ENCODE measurements at places on chromosomes 7 and 10. TPM values are rescaled to one million over a fixed set of nuclear protein-coding genes. Genes with fewer than 3 reads are reported as not detected.

DNA sequence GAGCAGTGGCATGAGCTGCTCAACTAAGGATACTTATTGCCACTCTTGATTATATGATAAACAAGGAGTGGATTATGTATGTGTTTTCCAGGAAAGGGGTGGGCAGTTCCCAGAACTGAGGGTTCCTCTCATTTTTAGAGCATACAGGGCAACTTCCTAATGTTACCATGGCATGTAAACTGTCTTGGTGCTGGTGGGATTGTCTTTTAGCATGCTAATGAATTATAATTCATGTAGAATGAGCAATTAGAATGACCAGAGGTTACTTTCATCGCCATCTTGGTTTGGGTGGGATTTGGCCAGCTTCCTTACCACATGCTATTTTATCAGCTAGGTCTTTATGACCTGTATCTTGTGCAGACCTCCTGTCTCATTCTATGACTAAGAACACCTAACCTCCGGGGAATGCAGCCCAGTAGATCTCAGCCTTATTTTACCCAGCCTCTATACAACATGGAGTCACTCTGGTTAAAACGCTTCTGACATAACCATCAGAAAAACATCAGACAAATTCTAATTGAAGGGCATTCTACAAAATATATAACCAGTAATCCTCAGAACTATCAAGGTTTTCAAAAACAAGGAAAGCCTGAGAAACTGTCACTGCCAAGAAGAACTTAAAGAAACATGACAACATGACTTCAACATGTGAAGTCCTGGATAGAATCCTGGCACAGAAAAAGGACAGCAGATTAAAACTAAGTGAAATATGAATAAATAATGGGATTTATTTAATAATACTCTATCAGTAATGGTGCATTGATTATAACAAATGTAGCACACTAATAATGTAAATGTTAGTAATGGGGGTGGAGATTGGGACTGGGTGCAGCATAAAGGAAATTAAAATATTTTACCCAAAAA is 365.0 kb downstream of the SEMA3D start:
- no peaks in the 10 kb centered on the region for H3K36me3 ChIP-seq
- no peaks in the 10 kb centered on the region for H3K27me3 ChIP-seq
- H3K27ac ChIP-seq, result no peak overlapping the region
- H3K4me3 ChIP-seq, result no peak overlapping the region

GRCh38 chr10:44993922-44994751 is 6.6 kb upstream of the ZNF22 start:
- peaks cover 2% of the 10 kb centered on the region for H3K27me3 ChIP-seq
- no peak overlapping the region for H3K27ac ChIP-seq
- H3K36me3 ChIP-seq, result no peaks in the 10 kb centered on the region
- H3K4me3 ChIP-seq, result no peak overlapping the region

DNA sequence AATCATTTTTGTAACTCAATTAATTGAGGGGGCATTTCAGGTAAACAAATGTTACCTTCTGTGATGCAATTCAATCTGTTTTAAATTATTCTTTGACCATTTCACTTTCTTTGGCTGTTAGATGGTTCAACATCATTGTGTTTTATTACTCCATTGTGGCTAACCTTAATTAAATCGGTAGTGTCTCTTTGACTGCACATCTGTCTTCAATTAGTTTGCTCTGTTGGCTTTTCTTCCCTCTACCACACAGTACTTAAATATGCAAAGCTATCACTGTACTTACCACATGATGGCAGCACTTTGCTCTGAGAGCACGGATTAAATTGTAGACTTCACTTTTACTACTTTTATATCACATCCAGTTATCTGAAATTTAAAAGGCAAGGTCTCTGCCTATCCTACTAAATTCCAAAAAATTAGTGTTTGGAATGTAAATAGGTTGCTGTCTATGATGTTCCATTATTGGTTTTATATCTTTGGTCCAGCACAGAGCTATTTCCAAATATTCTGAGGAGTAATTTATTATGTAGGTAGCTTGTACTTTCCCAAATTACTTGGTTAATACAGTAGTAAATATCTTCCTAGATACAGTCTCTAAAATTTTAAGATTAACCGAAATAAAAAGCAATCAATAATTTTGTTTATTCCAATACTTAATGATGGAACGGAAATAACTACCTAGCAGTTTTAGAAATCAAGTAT is 352.0 kb downstream of the PCLO start:
- no peaks in the 10 kb centered on the region for H3K27me3 ChIP-seq
- H3K36me3 ChIP-seq, result no peaks in the 10 kb centered on the region
- H3K27ac ChIP-seq, result no peak overlapping the region
- H3K4me1 ChIP-seq, result no peaks in the 10 kb centered on the region

- peaks cover 36% of the 10 kb centered on the region for H3K4me1 ChIP-seq
- H3K27me3 ChIP-seq, result no peaks in the 10 kb centered on the region
- H3K36me3 ChIP-seq, result no peaks in the 10 kb centered on the region
- no peak overlapping the region for H3K4me3 ChIP-seq
- H3K27ac ChIP-seq, result no peak overlapping the region
Observed at GRCh38 chr10:71696628-71697326, 22.8 kb downstream of the C10orf105 start.

DNA sequence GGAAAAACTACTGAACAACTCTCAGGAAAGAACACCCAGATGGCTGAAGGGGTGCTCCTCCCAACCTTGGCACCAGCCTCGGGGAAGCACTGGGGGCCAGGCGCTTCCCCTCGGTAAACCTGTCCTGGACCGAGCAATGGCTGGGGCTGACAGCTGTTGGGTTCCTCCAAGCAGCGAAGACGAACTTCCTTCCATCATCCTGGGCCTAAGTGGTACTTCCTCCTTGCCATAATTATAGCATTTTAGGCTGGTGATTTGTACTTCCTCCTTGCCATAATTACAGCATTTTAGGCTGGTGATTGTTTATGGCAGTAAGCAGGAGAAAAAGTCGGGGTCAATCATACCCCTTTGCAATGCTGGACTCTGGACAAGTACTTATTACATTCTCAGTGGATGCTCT is 69.3 kb downstream of the MYOF start:
- no peaks in the 10 kb centered on the region for H3K27me3 ChIP-seq
- peaks cover 3% of the 10 kb centered on the region for H3K36me3 ChIP-seq
- H3K4me1 ChIP-seq, result peaks cover 32% of the 10 kb centered on the region
- peak overlapping the region; percentile 91 for H3K27ac ChIP-seq
- H3K4me3 ChIP-seq, result peak overlapping the region; percentile 59
- no peak for DNase-seq

DNA sequence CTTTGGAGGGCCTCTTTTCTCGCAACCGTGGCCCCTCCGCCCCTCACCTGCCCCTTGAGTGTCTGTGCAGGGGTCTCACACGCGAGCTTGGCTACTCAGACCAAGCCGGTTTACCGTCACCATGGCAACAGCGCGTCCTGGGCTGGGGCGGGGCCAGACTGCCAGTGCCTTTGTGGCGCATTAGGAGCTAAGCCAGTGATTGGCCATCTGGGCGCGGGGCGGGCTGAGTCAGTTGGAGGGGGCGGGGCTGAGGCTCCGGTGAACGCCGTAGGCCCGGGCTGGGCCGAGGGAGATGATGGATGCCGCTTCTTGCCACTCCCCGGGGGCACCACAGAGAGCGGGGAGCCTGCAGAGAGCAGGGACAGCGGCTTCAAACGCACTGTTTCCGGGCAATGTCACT is 48.7 kb upstream of the FXYD4 start:
- peak overlapping the region; percentile 56 for H3K27ac ChIP-seq
- peak overlapping the region; percentile 55 for H3K4me3 ChIP-seq
- peaks cover 21% of the 10 kb centered on the region for H3K4me1 ChIP-seq
- peak; percentile 85 for DNase-seq
- no peaks in the 10 kb centered on the region for H3K36me3 ChIP-seq
- peaks cover 10% of the 10 kb centered on the region for H3K27me3 ChIP-seq

DNA sequence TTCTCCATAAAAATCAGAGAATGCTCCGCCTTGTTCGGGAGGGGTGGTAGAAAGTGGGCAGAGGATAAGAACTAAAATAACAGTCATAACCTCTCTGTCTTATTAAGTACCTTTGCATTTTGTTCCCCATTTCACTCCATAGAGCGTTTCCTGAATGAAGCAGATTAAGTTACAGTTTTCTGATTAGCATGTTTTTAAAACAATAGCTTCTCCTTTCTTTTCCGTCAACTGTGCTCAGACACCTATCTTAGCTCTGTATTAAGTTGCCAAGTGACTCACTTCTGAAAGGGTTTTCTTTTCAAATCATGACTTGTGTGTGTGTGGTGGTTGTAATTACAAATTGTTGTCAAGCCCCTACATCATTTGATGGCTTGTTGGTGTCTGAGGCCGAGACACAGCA is 1.4 kb downstream of the HABP2 start:
- DNase-seq, result no peak
- H3K4me3 ChIP-seq, result no peak overlapping the region
- H3K27me3 ChIP-seq, result peaks cover 35% of the 10 kb centered on the region
- no peak overlapping the region for H3K27ac ChIP-seq

DNA sequence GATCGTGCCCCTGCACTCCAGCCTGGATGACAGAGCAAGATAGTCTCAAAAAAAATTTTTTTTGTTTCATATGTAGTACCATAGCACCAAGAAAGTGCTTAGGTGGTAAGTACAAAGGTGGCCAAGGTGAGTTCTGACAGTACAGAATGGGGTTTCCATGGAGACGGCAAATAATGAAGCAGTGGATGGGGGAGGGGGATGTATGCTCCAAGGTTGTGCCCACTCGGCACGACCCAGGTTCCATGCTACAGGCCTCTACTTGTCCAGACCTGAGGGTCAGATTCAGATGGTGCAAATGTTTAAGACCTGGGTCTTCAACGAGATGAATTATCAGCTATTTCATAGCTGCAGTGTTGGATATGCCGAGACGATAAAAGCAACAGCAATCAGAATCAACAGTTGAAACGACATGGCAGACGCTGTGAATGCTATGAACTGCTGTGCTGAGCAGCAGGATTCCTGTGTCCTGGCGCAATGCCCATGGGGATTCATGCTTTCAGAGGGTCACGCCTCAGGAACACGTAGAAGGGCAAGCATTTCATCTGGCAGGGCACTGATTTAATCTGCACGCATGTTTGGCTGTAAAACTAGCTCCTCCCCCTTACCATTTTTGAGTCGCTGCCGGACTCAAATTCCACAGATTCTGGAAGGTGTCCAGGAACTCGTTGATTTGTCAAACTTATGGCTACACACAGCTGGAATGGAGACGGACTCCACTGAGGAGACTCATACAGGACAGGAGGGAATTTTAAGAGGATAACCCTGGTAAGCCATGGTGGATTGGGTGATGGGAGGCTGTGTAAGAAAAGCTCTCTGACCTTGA is 256.5 kb downstream of the FRMD4A start:
- no peaks in the 10 kb centered on the region for H3K36me3 ChIP-seq
- H3K27ac ChIP-seq, result no peak overlapping the region
- H3K4me1 ChIP-seq, result no peaks in the 10 kb centered on the region
- H3K27me3 ChIP-seq, result peaks cover 15% of the 10 kb centered on the region

GRCh38 chr10:30827531-30828120 is 198.1 kb upstream of the LYZL2 start:
- H3K36me3 ChIP-seq, result no peaks in the 10 kb centered on the region
- H3K4me3 ChIP-seq, result no peak overlapping the region
- no peaks in the 10 kb centered on the region for H3K4me1 ChIP-seq
- no peak for DNase-seq
- peaks cover 1% of the 10 kb centered on the region for H3K27me3 ChIP-seq
- H3K27ac ChIP-seq, result no peak overlapping the region

GRCh38 chr10:80156216-80156615 is 23.7 kb downstream of the PLAC9 start:
- H3K4me1 ChIP-seq, result peaks cover 15% of the 10 kb centered on the region
- H3K27me3 ChIP-seq, result no peaks in the 10 kb centered on the region
- H3K27ac ChIP-seq, result no peak overlapping the region
- peaks cover 63% of the 10 kb centered on the region for H3K36me3 ChIP-seq

- no peaks in the 10 kb centered on the region for H3K36me3 ChIP-seq
- H3K4me1 ChIP-seq, result peaks cover 4% of the 10 kb centered on the region
- no peak for DNase-seq
- peaks cover 7% of the 10 kb centered on the region for H3K27me3 ChIP-seq
Observed at GRCh38 chr7:128123291-128124037, 92.2 kb upstream of the LRRC4 start.

DNA sequence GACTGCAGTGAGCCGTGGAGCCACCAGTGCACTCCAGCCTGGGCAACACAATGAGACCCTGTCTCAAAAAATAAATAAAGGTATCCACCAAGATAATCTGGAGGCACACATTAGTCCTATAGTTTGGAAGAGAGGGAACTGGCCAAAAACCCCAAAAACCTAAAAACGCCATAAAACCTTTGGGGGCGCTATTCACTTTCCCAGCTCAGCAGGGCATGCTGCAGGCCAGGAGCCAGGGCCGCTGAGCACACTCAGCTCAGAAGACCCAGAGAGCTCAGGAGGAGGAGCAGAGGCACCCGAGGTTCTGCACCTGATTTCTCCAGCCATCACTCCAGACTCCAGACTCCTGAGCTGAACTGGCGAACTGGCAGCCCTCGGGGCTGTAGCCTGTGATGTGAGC is 167.2 kb upstream of the IMMP2L start:
- no peaks in the 10 kb centered on the region for H3K36me3 ChIP-seq
- DNase-seq, result no peak
- no peak overlapping the region for H3K4me3 ChIP-seq
- H3K27ac ChIP-seq, result no peak overlapping the region
- no peaks in the 10 kb centered on the region for H3K27me3 ChIP-seq

The CLEC2L gene
- not detected for total RNA-seq

The NUTM2A gene
- 0.79 TPM for total RNA-seq

The CTAGE4 gene
- total RNA-seq, result 1.0 TPM

The GSAP gene
- total RNA-seq, result 8.3 TPM

The JAKMIP3 gene
- 0.17 TPM for total RNA-seq

The OPN1SW gene
- total RNA-seq, result not detected
